Fibroblast of villous mesenchyme (primary cell): ENCODE measurements at places on chromosomes 3 and 15. TPM values are rescaled to one million over a fixed set of nuclear protein-coding genes. Genes with fewer than 3 reads are reported as not detected.
A peak's percentile ranks its signal among the peaks of the same experiment; 100 is the strongest.

DNA sequence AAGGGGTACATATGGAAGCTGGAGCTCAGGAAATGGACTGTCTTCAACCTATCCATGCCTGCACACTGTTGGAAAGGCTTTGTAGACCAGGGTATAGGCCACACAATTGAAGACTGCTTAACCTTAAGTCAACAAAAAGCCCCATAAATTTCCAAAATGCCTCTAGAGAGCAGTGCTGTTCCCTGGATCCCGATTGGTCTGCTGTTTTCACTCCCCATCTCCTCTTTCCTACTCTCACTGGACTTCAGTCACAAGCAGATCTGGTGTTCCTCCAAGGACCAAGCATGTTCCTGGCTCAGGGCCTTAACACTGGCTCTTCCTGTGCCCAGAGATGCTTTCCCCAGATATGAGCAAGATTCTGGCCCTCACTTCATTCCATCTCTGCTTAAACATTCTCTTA, 22.8 kb upstream of the LRRC34 start:
- DNase-seq: no peak

DNA sequence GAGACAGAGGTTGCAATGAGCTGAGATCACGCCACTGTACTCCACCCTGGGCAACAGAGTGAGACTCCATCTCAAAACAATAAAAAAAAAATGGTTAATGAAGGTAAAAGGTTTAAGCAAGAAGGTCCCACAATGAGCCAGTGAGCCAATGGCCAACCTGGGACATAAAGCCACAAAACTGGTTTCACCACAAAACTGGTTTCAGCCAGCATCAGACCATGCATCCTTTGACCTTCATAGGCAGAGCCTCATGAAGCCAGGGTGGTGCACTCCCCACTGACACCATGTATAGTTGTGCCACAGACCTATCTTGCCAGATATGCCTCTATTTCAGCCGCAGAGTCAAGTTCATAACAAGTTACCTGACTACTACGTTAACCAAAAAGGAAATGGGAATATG, 41.9 kb downstream of the SCAP start:
- no peak for DNase-seq

GRCh38 chr3:147431751-147432150, 22.6 kb downstream of the ZIC1 start:
- no peak for DNase-seq

- peak; percentile 47 for DNase-seq
Observed at GRCh38 chr15:61888074-61888780, 172.0 kb downstream of the VPS13C start.

DNA sequence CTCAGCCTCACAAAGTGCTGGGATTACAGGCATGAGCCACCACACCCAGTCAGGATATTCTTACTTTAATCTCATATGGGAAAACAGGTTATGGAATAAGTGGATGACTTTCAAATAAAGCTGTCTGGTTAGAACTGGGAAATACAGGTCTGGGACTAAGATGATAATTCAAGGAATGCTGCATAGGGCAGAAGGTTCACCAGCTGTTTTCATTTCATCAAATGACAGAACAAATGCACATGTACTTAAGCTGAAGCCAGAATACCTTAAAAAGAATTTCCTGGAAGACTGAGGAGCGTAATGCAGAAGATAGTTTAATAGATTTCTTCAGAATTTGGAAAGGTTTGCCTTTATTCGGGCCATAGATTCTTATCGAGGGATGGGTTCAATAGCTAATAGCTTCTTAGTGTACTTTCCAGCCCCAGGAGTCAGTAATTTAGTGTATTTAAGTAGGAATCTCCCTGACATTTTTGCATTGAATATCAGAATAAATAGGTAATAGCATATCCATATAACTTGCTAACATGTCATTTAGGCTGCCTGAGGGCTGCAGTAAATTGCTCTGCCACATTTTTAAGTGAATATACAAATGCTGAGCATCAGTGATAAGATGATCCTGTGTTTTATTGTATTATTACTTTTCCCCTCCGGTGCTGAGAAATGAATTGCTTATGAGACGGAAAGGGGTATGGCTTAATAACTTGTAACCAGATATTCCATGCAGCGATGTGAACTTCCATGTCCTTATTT, 40.3 kb upstream of the ZNF770 start:
- DNase-seq: no peak

CPLX3 gene
- total RNA-seq: not detected in 2 replicates
